ENCODE measurements at places on chromosomes 12 and 14.
A peak's percentile ranks its signal among the peaks of the same experiment; 100 is the strongest.

GRCh38 chr12:26323673-26324072, 128.3 kb downstream of the SSPN start:
- no peak for DNase-seq

DNA sequence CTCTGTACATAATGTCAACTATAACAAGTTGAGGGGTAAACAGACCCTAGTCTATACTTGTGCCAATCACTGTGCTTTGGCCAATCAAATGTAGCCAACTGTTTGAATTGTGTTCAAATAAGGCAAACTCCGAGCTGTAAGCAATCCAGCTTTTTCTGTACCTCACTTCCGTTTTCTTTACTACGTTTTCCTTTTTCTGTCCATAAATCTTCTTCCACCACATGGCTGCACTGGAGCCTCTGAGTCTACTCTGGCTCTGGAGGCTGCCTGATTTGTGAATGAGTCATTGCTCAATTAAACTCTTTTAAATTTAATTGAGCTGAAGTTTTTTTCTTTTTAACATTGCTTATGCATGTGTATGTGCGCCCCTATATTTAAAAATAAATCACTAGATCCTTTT, 29.7 kb downstream of the CLEC1A start:
- no peak for DNase-seq

- DNase-seq: peak; percentile 24
Measured at GRCh38 chr14:74973003-74973653, 17.7 kb upstream of the PGF start.

DNA sequence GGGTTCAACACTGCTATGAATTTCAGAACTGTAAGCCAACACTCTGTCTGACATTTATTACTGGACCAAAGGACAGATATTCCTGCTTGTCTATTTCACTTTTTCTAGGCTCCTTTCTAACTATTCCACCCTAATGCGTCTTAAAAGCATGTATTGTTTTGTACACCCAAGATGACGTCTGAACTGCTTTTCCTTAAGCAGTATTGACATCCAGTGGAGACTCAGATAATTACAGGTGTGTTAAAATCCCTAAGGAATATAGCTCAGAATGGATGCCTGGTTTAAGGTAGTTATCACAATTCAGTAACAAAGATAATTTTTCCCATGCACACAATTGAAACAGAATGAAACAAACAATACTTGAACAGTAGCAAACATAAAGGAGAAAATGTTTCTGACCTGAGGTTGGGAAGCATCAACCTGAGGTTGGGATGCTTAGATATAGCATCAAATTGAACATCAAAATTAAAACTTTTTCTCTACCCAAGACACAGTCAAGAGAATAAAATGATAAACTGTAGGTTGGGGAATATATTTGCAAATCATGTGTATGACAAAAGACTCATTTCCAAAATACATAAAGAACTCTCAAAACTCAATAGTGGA, 93.7 kb upstream of the PTPRR start:
- DNase-seq: peak; percentile 58

GRCh38 chr12:12714276-12715021, 2.7 kb upstream of the CDKN1B start:
- peak; percentile 25 for DNase-seq

DNA sequence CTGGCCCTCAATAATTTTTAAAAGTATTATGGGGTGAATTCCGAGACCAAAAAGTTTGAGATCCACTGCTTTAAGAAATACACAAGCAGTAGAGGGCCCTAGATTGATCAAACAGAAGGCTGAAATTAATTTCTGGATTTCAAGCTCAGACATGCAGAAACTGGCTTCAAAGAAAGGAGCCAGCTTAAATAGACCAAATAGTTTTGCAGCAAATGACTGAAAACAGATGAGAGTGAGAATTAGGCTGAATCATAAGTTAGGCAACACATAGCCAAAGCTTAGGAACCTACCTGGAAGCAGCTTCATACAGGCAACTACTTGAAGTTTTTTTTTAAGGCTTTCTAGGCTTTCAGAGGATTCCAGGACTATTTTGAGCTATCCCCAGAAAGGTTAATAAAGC, 12.4 kb downstream of the ATF7 start:
- no peak for DNase-seq

GRCh38 chr14:94768521-94769390, 1.2 kb downstream of the GSC start:
- peak; percentile 25 for DNase-seq

- DNase-seq: no peak
Measured at GRCh38 chr14:25046301-25046943, 3.5 kb downstream of the STXBP6 start.

- peak; percentile 54 for DNase-seq
Measured at GRCh38 chr14:86532219-86532618, 1002.3 kb downstream of the FLRT2 start.

- no peak for DNase-seq
Measured at GRCh38 chr12:66398931-66399910, 96.9 kb downstream of the HELB start.

- no peak for DNase-seq
Measured at GRCh38 chr12:64237382-64237781, 15.3 kb upstream of the KICS2 start.

GRCh38 chr14:53810221-53810620, 146.4 kb downstream of the BMP4 start:
- DNase-seq: no peak

DNA sequence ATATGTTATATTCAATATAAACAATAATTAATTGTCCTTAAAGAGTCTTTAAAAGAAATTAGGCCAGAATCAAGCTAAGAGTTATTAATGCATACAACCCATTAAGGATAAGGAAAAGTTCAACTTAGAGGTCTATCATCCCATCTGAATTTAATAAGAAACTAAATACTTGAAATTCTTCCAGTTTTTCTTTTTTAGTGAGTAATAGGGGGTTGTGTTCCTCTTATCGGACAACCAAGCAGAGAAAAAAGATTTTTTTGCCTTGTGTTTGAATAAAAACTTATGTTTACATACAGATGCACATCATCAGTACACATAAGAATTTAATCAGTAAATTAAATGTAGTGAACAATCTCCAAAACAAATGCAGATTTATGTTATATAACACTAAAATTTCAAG, 32.5 kb downstream of the PAWR start:
- no peak for DNase-seq

GRCh38 chr12:47938594-47938993, 24.8 kb upstream of the TMEM106C start:
- no peak for DNase-seq

- DNase-seq: no peak
Measured at GRCh38 chr14:101063121-101063520, 159.6 kb upstream of the RTL1 start.

GRCh38 chr14:92599811-92600210, 86.2 kb downstream of the RIN3 start:
- no peak for DNase-seq

GRCh38 chr14:42149609-42150261, 543.1 kb downstream of the LRFN5 start:
- DNase-seq: no peak

DNA sequence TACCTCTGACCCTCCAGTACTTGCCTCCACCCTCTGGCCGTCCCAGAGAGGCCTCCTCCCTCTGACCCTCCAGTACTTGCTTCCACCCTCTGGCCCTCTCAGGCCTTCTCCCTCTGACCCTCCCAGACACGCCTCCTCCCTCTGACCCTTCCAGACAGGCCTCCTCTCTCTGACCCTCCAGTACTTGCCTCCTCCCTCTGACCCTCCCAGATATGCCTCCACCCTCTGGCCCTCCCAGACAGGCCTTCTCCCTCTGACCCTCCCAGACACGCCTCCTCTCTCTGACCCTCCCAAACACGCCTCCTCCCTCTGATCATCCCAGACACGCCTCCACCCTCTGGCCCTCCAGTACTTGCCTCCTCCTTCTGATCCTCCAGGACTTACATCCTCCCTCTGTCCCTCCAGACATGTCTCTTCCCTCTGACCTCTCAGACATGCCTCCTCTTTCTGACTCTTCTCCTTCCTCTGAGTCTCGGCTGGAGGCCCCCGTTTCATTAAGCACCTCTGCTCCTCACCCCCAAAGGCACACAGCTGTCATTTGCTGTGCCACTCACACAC, 71.9 kb downstream of the PHETA1 start:
- DNase-seq: no peak

DNA sequence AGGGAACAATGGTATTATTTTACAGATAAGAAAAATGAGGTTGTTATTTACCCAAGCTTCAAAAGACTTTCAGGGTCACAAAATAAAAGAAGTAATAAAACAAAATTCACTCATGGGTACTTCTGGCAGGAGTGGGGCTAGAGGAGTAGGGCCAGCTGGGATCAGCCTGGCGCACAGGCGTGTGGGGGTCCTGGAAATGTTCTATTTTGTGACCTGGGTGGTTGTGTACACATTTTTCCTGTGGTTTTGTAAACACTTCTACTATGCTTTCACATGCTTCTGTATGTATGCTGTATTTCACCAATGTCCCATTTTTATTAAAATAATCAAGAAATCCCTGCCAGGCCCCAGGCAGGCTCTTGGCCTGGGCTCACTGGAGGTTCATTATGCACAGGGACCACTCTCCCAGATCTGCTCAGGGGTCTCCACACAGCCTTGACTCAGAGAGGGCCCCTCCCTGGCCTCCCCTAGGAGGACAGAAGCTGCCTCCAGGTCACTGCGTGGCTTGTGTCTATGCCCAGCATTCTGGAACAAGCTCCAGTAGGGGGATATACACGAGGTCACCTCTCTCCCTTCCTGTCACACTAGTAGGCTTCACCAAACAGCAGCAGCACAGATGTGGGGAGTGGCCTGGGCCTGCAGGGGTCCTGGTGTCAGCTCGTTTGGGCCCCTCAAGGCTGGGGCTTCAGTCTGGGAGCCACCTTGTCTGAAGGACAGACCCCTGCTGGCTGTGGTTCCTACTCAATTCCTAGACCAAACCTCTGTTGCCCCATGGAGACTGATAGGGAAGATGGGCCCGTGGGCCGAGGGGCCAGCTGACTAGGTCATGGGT, 37.8 kb downstream of the ANAPC7 start:
- DNase-seq: no peak

DNA sequence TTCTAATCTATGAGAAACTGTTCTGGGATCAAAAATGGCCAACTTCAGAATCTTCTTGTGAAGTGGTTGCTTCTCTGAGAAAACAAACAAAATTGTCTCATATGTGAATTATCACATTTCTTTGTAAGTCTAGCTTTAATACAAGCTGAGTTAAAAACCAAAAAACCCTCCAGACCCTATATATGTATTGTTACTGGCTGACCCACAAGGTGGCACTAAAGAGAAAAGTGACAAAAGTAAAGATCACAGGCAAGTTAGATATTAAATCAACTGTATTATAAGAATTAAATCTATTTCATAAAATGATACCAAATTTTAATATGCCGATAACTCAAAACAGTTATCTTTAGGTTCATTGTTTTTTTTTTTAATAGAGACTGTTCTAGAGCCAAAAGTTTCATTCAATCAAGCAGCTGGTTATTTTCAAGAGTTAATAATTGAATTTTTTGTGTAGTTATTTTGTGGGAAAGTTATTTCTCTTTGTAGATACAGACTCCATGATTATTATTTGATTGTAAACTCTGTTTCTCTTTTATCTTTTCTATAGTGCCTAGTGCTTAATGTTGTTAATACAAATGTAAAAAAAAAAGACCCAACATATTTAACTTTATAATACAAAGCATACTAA, 7.5 kb upstream of the TRHDE start:
- peak; percentile 12 for DNase-seq

DNA sequence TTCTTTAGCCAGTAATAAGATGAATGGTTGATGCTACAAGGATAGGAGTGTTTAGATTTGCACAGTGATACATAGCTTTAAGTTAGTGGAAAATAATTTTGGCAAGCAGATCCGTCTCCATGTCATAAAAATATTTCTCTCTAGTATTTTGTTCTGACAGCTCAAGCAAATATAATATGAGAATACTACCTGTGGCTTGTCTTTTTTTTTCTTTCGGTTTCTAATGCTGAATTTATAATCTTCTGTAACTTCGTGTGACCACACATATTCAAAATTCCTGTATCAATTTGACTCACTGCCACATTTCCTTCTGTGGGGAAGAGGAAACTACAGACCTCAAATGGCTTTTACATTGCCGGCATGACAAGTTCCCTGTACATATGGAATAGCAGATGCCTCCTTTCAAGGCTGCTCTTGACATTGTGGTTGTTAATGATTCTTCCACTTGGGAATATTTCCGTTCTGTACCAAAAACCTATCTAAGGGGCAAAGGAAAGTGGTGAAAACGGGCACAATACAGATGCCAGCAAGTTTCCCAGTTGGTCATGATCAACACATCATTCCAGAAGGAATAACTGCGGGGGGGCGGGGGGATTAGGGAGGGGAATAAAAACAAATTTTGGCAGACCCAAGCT, 103.6 kb upstream of the CCDC91 start:
- no peak for DNase-seq

GRCh38 chr12:52186118-52186840, 5.5 kb downstream of the KRT80 start:
- DNase-seq: peak; percentile 73

- DNase-seq: no peak
Measured at GRCh38 chr14:39302124-39302810, 68.6 kb downstream of the MIA2 start.

GRCh38 chr14:100471441-100472093, 115.7 kb downstream of the BEGAIN start:
- DNase-seq: peak; percentile 97

- DNase-seq: no peak
Measured at GRCh38 chr14:104390221-104390931, 189.2 kb upstream of the C14orf180 start.

DNA sequence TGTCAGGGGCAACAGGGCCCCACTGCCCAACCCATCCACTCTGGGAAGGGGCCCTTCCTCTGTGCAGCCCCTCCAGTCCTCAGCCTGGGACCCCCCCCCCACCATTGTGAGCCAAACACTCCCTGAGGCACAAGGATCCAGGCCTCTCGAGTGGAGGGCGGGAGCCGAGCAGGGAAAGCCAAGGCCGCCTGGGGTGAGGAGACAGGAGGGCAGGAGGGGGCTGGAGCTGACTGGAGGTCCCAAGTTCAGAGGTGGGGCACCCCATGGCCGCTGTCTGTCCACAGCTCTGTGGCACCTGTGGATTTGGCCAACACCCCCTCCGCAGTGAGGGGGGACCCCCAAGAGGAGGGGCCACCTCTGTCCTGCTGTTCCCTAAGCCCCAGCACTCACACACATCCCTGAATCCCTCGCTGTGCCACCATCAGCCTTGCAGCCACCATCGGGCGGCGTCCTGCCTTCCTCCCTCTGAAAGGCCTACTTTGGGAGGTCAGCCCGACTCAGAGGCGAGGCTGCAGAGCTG, 25.4 kb upstream of the C14orf180 start:
- DNase-seq: no peak

DNA sequence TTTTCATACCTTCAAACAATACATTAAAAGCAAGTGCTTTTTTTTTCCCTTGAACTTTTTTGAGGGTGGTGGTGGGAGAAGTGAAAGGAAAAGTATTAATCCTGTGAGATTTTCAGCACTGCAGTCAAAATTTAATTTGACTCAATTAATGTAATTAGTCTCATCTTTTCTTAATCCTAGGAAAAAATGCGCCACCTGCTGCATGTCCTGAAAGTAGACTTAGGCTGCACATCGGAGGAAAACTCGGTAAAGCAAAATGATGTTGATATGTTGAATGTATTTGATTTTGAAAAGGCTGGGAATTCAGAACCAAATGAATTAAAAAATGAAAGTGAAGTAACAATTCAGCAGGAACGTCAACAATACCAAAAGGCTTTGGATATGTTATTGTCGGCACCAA, 52.2 kb downstream of the SPATA7 start:
- DNase-seq: peak; percentile 7

GRCh38 chr14:24164518-24164991, 3.5 kb downstream of the IRF9 start:
- no peak for DNase-seq

All from COR-L47 (cell line).